ENCODE measurements at places on chromosomes 1 and 21.

DNA sequence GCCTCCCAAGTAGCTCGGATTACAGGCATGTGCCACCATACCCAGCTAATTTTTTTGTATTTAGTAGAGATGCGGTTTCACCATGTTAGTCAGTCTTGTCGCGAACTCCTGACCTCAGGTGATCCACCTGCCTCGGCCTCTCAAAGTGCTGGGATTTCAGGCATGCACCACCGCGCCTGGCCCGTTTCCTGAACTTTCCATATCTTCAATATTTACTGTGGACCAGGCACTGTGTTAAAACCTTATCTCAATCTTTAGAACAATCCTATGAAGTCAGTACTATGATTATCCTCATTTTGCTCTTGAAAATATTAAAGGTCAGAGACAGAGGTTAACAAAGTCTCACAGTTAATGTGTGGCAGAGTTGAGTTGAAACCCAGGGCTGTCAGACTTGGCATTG, 1.6 kb upstream of the ADCY10 start:
- no peak for DNase-seq

DNA sequence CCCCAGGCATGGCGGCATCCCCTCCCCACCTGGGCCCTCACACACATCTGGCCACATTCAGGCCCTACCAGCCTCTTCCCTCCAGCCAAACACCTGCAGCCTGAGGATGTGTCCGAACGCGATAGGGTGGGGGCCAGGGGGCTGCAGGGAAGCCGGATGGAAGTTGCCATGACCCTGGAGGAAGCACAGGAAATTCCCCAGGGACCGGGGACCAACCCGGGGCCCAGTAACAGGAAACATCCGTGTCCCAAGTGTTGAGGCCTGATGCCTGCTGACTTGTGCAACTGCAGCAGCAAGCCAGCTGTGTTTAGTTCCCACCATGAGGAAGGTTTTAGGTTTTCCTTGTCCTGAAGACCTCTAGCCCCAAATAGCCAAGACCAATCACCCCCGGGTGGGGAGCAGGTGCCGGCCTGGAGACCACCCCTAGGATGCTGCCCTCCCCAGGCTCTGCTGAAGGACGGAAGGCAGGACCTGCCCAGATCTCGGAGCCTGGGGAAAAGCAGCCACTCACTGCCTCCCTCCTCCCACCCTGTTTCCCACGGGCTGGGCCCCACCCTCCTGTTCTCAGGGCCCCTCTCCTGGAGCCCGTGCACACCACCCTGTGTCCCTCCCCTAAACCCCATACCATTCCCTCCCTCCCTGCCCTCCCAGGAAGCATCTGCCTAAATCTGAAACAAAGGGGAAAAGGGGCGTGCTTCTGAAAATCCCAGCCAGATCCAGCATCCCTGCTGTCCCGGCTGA, 29.8 kb downstream of the MEGF6 start:
- no peak for DNase-seq

GRCh38 chr1:178541379-178541778, 28.5 kb downstream of the TEX35 start:
- DNase-seq, result no peak

- no peak for DNase-seq
Measured at GRCh38 chr1:80468356-80468755, 1332.4 kb upstream of the ADGRL2 start.

DNA sequence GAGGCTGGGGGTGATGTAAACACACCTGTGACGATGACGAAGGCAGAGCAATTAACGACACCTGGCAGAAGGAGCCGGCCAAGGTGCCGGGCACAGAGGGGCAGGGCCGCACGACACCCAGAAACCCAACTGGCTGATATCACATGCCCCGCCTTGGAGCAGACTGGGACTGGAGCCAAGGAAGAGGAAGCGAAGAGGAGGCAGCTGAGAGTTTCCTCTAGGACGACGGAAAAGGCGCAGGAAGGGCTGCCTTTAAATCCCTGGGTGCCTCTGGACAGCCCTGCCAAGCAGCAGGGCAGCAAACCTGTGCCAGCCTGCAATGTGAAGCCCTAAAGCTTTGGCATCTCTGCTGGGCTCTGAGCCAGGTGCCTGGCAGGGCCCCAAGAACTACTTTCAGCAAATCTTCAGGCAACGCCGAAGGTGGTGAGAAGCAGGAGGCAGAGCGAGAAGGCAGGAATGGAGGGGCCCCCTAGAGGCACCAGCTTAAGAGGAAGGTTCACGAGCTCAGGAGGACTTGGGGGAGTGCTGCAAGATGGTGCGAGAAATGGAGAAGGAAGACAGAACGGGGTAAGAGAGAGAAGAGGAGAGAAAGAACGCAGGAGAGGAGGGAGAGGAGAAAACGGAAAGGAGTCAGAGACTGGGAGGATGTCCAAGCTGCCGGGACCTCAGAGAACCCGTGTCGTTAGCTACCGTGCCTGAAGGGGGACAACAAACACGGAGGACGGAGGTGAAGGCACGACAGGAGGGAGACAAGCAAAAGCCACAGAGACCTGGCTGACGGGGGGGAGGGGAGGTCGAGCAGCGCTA, 25.3 kb upstream of the PEF1 start:
- DNase-seq, result no peak

GRCh38 chr1:228684607-228685006, 50.7 kb upstream of the RHOU start:
- DNase-seq, result no peak

DNA sequence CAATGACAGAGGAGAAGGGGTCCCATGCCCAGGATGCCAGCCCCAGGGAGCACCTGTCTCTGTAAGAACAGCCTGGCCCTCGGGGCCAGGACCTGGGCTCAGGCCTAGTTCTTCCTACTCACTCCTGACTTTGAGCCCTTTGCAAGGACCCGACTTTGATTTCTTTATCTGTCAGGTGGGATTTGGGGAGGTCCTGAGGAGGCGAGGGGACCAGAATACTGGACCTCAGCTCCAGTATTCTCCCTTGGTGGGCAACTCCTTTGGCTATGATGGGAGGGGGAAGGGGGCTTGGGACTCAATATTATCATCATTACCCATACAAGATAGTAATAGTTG, 18.1 kb downstream of the KCNQ4 start:
- no peak for DNase-seq

DNA sequence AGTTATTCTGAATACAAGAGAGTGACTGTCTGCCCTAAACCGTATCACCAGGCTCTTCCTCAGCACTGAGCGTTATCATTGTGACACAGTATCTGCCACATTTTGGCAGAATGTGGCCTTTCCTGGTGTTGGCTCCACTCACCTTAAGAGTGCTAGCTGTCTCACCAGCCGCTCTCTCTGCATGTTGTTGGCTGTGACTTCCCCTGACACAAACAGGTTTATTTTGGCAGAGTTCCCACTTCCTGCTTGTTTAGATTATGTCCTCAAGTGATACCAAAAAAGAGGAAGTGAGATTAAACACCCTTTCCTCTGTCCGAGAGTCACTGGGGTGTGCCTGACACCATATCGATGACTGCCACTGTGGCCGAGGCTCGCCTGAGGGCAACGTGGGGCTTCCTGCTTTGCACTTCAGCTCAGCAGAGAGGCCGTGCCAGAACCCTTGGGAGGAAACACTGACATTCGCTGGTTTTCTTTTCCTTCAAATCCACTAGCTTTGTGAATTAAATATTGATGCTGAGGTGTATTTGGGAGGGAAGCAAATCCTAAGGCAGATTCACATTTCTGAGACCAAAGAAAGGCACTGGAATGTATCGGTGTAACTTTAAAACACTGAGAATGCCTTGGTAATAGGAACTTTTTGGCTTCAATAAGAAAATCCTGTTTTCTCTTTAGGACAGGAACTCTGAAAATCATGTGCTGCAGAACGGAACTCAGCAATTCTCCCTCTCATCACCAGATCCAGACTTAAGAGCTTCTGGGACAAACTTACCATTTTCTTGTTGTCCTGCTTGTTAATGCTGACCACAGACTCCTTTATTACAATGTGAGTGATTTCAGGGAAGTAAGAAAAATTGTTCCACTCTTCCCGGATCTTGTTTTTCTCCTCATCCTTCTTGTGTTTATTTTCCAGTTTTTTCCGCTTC, 102.1 kb downstream of the JAK1 start:
- no peak for DNase-seq

GRCh38 chr1:227042292-227042691, 102.2 kb downstream of the COQ8A start:
- no peak for DNase-seq

- DNase-seq, result no peak
Measured at GRCh38 chr1:49086327-49086726, 309.6 kb upstream of the BEND5 start.

- no peak for DNase-seq
Measured at GRCh38 chr1:176809292-176809691, 346.3 kb downstream of the PAPPA2 start.

DNA sequence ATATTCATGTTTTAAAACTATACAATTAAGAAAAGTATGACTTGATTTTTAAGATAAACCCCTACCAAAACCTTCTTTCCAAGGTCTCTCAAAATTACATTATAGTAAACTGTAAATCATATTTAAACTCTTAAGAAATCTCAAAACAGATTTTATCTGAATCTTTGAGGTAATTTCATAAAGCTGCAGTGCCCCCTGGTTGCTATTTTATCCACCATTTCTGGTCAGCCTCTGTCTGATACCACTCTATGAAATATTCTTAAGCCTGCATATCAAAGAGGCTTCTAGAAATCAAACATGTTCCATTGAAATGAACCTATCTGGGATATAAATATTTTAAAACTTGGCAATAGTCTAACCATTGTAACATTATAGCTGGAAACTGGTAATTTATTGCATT, 317.3 kb downstream of the COL11A1 start:
- no peak for DNase-seq

Measured in T-helper 17 cell (primary cell).